ENCODE measurements at places on chromosomes 11 and 22.

- no peak for DNase-seq
Measured at GRCh38 chr11:30567644-30568043, 18.5 kb downstream of the MPPED2 start.

DNA sequence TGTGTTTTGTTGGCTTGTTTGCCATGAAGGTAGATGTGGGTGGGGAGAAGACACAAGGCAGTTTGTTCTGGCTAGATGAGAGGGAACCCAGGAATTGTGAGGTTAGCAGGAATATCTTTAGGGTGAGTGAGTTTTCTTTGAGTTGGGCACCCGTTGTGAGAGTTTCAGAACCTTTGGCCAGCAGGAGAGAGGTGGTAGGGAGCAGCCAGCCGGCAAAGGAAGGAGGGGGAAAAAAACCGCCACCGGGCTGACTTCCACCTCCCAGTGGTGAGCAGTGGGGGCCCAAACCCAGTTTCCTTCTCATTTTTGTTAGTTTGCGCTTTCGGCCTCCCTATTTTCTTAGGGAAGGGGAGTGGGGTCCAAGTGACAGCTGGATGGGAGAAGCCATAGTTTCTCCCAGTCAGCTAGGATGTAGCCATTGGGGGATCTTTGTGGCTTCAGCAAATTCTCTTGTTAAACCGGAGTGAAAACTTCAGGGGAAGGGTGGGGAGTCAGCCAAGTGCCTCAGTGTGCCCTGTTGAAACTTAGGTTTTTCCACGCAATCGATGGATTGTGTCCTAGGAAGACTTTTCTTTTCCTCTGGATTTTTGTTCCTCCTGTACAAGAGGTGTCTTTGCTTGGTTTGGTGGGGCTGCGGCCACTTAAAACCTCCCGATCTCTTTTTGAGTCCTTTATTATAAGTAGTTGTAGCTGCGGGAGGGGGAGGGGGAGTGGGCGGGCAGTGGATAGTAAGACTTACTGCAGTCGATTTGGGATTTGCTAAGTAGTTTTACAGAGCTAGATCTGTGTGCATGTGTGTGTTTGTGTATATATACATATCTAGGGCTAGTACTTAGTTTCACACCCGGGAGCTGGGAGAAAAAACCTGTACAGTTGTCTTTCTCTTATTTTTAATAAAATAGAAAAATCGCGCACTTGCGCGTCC, 1.1 kb upstream of the GCAT start:
- no peak for DNase-seq

DNA sequence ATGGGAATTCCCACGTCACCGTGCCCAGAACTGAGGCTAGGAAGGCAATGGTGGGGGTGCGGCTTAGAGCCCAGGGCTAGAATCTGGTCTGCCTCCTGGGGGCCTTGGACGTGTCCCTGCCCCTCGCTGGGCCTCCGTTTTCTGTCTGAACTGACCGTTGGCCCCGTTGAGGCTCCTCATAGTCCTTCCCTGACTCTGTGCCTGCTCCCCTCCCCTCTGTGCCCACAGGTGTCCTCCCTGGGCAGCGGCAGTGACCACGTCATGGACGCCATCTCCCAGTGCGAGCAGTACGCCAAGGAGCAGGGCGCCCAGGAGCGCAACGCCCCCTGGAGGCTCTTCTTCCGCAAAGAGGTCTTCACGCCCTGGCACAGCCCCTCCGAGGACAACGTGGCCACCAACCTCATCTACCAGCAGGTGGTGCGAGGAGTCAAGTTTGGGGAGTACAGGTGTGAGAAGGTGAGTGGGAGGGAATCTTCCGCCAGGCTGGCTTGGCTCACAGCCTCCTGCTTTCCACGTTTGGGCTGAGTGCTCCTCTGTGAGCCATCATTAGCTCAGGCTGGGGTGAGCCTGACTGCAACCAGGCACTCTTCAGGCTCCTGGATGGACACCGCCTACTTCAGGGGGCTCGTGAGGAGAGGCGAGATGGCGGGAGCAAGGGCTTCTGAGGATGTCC, 63.9 kb downstream of the MYO7A start:
- no peak for DNase-seq

DNA sequence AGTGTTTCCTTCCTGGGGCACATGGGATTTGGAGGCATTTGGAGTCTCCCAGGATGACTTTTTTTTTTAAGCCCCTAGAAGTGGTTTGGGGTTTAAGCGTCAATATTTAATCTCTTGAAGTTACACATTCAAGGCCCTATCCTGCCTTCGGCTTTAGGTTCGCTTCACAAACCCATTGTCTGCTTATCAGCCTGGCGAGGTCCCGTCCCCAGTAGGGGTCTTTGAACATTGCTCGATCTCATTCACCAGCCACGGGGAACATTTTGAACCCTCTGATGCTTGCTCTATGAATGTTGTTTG, 75.9 kb downstream of the KCNQ1 start:
- no peak for DNase-seq

DNA sequence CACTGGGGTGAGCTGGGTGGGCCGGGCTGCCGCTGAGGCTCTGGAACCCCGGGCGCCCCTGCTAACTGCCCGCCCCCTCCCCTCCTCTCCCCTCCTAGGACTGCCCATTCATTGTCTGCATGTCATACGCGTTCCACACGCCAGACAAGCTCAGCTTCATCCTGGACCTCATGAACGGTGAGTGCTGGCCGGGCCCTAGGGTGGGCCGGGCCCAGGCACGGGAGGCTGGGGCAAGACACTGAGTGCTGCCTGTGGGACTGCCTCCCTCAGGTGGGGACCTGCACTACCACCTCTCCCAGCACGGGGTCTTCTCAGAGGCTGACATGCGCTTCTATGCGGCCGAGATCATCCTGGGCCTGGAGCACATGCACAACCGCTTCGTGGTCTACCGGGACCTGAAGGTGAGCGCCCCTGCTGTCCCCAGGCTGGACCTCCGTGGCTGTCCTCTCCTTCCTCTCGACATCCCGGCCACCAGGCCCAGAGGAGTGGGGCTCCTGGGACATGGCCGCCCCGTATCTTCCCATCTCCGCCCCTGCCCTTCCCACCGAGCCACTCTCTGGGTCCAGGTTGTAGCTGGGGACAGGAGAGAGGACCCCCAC, 7.5 kb upstream of the ANKRD13D start:
- no peak for DNase-seq

- DNase-seq, result no peak
Measured at GRCh38 chr22:27780161-27780575, 21.4 kb downstream of the MN1 start.

DNA sequence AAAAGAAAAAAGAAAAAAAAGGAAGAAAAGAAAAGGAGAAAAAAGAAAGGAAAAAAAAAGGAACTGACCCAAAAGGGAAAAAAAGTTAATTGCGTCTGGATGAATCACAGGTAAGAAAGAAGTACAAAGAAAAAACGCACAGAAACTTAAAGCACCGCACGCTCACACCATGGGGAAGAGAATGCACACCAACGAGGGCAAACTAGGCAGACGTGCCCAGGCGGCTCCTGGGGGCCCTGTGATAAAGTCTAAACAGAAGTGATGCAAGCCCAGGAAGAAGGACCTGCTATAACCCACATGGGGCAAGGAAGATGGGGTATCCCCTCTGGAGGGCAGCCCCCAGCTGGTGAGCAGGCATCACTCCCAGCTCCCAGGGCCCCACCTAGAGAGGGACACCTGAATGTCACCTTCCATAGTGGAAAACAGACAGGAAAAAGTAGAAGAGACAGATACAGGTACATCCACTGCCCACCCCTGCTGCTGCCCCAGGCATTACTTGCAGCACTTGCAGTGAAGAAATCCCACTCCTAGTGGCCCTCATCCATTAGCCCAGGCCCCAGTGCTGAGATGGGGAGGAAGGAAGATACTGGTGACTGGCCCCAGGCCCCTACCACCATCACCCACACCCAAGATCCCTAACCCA, 28.9 kb downstream of the NAP1L4 start:
- DNase-seq, result no peak

- DNase-seq, result no peak
Measured at GRCh38 chr11:27837895-27838563, 137.8 kb upstream of the BDNF start.

DNA sequence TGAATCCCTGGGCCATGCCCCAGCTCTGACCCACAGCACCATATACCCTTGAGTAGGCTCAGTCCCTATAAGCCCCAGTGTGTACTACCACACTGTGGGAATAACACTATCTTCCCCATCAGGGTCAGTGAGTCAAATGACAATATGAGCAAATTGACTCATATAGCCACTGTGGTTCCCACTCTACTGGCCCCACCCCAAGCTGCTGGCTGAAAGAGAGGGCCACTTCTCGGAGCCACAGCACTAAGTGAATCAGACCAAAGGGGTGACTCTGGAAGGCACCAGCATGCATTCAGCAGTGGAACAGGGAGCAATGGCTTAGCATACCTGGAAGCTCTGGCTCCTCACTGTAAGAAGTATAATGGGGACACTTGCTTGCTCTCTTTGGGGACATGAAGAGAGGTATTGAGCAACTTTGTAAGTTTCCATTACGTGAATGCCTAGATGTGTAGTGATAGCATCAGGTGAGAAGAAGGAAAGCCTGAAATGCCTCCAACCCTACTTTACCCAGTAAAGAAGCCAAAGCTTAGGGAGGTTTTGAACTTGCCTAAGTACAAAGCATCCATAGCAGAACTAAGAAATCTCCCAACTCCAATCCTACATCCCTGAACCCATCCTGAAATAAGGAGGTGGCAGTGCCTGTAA, 13.5 kb downstream of the CD59 start:
- no peak for DNase-seq

DNA sequence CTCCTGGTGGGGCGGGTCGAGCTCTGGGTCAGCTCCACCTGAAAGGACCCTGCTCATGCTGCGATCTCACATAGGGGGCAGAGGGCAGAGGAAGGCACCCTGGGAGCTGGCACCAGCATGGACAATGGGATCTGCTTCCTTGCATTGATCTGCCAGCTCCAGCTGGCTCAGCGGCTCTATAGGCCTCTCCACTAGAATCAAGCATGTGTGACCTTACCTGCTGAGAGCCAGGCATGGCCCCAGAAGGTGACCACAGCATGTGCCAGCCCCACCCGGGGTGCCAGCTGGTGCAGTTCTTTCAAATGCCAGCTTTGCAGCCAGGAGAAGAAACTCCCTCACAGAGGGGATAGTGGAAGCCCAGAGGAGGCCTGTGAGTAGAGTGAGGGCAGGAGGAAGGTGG, 22.0 kb upstream of the KLHL35 start:
- DNase-seq, result no peak

DNA sequence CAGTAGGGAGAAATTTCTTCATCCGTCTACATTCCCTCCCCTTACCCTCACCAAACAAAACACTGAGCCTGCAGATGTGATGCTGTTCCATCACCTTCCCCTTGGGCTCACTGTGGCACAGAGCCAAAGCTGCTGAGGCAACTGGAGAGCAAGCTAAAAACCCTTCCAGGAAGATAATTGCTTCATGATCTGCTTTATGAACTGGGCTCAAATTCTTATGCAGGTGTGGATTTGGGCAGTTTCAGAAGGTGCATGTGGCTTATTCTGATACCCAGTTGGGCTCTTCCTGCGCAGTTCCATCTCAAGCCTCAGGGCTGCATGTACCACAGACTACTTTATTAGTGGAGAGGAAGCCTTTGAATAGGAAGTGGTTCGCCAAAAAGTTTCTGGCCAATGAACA, 58.3 kb downstream of the AAMDC start:
- DNase-seq, result no peak

DNA sequence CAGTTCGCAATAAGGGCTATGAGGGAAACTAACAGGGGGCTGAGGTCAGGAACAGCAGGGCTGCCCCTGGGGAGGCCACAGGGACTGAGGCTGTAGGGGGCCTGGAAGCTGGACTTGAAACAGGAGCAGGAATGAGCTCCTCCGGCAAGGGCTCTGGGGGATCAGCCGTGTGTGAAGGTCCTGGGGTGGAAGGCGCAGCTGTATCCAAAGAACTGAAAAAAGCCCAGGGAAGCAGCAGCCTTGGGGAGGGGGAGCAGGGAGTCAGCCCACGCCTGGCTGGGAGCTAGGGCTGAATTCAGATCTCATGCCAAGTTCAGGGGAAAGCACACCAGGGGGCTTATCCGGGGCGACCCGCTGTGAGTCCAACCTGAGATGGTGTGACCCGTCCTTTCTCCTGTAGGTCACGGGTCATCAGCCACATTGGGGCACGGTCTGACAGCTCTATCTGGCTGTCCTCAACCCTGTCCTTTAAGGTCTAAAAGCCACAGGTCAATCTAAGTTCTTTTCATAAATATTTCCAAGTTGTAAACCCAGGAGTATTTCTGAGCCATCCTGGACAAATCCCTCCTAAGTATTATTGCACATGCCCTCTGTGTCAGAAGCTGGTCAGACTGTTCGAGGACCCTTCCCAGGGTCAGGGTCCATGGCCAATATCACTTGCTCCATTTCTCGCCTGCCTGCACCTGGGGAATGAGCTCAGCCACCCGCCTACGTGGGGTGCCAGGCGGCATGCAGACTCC, 18.0 kb downstream of the TP53AIP1 start:
- DNase-seq, result no peak

DNA sequence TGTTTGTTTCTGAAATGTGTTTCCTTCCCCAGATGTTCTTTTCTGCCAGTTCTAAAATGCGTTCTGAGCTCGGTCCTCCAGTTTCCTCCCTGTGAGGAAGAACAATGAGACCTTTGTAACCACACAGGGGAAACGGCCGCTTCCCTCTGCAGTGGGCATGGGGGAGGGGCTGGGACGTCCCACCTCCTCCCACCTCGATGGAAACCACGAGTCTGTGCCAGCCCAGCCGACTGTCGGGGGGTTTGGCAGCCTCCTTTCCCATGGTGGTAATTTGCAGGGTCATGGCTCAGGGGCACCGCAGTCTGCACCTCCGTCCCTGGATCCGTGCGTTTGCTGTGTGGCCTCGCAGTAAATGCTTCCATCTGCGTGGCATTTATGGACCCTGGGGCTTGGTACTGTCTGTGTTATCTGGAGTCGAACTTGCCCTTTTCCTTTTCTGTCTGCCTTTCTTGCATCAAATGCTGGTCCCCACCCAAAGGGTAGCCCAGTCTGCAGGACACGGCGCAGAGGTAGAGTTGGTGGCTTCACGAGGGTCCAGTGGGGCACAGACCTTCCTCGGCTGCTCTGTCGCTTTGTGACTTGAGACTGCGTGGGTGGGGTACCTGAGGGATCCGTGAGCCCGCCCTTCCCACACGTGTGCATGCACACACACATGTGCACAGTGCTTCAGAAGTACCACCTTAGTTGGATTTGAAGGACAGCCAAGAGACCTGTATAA, 16.1 kb downstream of the LRP5 start:
- DNase-seq, result no peak

DNA sequence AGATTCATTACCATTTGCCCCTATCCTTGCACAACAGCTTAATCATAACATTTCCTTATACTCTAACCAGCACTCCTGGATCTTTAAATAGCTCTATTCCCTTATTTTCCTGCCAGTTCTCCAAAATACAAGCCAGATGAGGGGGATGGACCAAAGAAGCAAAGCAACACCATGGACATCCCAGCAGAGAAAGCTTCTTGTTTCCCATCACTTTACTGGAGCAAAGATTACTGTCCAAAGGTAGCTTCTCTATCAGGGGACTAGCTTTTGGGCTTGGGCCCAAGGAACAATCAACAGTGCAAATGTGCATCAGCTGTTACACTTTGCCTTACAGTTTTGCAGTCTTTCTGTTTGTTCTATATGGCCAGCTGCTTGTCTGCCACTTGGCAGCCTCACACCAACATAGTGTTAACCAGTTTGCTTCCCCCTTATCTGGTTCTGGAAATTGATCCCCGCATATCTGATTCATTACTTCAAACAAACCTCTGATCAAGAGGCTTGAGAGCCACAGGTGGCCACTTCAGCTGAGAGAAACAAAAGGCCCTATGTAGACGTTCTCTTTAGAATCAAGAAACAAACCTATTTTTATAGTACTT, 814.3 kb downstream of the METTL15 start:
- no peak for DNase-seq

GRCh38 chr22:22375576-22376351, 131.2 kb downstream of the VPREB1 start:
- DNase-seq, result no peak
